ENCODE measurements at places on chromosomes 16 and 17. TPM values are rescaled to one million over a fixed set of nuclear protein-coding genes. Genes with fewer than 3 reads are reported as not detected.

Gene KRTAP1-5
- 11.6 TPM for total RNA-seq

Gene PDILT
- total RNA-seq: not detected

Gene TNFRSF17
- not detected for total RNA-seq

Gene SEC14L5
- total RNA-seq: 0.22 TPM

Gene TEX19
- not detected for total RNA-seq

Gene VASN
- 130 TPM for total RNA-seq

Gene PRSS27
- 1.1 TPM for total RNA-seq

Gene KRT33A
- total RNA-seq: not detected

Gene MYO15A
- total RNA-seq: 1.4 TPM

Gene DNAI2
- not detected for total RNA-seq
